Epithelial cell of proximal tubule (primary cell): ENCODE measurements at places on chromosomes 12 and 14.
A peak's percentile ranks its signal among the peaks of the same experiment; 100 is the strongest.

DNA sequence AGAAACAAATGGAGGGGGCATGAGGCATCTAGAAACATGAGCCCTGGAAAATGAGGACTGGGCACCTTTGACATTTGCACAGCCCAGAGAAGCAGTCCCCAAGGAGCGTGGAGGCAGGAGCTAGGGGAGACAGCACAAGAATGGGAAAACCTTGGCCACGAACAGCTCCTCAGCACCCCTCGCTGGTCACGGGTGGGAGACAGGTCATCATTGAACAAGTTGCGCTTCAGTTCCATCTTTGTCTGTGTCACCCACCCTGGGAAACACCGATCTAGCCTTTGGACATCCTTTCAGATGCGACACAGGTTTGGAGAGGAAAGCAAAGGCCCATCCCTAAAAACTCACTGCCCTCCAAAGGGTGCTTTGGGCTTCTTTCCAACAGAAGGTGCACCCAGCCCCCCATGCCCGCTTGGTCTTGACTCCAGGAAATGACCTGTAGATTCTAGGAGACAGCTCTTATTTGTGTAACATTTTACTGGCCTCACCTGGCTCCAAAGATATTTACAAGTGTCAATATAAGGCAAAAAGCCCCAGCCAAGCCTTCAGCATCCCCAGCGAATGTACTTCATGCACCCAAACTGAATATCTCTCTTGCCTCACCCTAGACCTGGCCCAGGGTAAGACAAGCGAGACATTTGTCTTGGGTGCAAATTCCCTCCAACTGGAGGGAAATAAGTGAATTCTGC is 28.8 kb upstream of the CLMN start:
- no peak for DNase-seq

DNA sequence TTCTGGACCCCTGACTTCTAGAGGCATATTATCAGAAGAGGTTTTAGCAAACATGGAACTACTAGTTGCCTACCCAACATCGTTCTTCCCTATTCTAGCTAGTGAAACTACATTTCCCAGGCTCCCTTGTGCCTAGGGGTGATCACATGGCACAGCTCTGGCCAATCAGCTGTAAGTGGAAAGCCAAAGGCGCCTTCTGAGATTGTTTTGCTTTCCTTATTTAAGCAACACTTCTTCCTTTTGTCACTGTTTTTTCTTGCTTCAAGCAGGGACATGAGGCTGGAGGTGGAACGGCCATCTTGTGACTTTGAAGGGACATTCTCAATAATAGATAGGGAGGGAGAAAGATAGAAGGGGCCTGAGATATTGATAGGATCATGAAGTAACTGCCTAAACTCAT is 136.7 kb downstream of the ZNF664 start:
- no peak for DNase-seq

DNA sequence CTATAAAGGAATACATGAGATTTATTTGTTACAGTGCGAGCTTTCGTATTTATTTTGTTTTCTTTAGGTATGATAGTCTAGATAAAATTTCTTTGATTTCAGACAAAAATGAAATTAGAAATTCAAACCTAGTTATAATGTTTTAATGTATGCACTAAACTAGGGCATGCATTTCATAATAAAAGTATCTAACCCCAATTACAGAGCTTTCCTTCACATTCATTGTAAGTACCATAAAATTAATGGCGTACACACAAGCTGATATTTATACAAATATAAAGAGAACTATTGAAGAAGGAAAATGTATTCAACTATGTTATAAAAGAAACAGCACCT is 120.2 kb downstream of the GXYLT1 start:
- no peak for DNase-seq

GRCh38 chr14:51511265-51511664 is 140.4 kb upstream of the FRMD6 start:
- DNase-seq: no peak

- DNase-seq: no peak
Observed at GRCh38 chr12:56590237-56590830, 39.8 kb downstream of the BAZ2A start.

DNA sequence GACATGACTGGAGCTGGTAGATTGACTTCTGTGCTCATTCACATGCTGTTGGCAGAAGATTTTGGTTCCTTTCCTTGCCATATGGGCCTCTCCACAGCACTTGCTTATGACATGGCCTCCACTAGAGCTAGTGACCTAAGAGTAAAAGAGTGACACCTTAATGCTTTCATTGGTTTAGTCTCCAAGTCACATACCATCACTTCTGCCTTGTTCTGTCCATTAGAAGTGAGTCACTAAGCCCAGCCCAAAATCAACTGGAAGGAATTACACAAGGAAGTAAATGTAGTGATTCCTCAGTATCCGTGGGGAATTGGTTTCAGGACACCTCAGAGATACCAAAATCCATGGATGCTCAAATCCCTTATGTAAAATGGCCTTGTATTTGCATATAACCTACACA is 81.3 kb downstream of the PPHLN1 start:
- no peak for DNase-seq

DNA sequence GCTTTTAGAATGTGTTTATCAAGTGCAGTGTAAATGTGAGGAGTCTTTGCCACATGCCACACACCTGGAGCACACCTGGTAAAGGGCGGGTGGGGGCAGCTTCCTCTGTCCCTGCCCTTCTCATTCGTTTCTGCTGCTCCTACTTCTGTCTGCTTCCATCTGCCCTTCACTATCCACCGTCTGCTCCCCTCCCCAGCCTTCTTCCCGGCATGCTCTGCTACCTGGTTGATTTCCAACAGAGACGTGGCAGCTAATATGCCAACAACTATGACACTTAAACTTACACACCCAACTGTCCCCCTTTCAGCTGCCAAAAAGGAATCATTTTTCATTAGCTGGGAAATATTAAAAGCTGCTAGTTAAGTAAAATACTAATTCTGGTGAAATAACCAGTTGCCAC is 9.1 kb upstream of the CARMIL3 start:
- no peak for DNase-seq

- no peak for DNase-seq
Observed at GRCh38 chr14:23694085-23694948, 58.2 kb downstream of the DHRS2 start.

DNA sequence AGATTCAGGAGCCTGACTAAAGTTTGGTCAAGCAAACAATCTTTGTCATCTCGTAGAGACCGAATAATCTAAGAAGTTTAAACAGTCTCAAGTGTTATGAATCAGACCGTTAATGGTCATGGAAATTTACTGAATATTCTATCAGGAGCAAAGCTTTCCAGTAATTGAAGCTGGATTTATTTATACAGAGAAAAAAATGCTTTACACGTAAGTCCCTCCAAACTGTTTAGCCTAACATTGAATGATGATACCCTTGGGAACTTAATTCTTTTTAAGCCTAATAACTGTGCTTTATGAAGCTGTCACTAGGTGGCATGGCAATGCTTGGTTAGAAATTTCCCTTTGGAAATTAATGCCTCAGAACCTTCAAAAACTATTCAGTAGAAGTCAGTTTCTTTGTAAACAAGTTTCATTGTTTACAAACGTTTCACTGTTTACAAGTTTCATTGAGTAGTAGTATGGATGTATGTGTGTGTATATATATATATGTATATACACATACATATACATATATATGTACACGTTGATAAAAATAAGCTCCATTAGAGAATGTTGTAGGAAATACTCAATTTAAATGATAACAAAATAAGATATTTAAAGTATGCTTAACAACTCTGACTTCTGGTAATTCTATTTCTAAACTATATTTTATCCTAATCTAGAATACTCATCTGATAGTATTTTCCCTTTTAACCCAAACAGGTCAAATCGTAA is 32.1 kb downstream of the DEPDC4 start:
- no peak for DNase-seq

GRCh38 chr14:74265301-74265965 is 26.2 kb downstream of the VSX2 start:
- no peak for DNase-seq

GRCh38 chr14:22887990-22888378 is 5.0 kb downstream of the REM2 start:
- no peak for DNase-seq

- DNase-seq: no peak
Observed at GRCh38 chr12:38711054-38711453, 194.3 kb downstream of the CPNE8 start.

DNA sequence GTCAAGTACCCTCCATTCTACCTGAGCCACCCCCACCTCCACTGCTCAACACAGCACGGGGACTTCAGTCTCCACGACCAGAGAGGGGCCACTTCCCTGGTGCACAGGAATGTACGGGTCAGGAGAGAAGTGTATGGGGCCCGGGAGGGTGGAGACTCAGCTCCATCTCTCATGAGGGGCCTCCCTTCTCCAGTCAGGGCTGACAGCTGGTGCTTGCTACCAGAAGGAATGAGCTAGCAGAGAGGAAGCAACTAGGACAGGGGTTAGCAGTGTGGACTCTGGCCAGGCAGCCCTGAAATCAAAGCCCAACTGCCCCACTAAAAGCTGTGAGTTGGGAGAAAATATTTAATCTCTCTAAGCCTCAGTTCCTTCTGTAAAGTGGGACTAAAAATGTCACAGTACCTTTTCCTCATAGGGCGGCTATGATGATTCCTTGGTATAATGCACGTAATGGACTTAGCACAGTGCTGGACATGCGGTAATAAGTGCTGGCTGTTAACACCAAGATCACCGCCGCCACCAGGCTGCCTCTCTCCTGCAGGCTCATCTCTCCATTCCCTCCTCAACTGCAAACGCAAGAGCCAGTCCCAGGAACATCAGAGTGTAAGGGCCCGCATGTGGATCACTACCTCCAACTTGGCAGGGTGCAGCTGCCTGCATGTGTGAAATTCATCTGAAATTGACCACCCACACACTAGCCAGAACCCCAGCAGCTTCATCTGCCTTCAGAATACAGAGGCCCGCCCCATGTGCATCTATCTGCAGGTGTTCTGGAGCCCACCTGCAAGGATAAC is 14.6 kb downstream of the ACTN1 start:
- DNase-seq: no peak

DNA sequence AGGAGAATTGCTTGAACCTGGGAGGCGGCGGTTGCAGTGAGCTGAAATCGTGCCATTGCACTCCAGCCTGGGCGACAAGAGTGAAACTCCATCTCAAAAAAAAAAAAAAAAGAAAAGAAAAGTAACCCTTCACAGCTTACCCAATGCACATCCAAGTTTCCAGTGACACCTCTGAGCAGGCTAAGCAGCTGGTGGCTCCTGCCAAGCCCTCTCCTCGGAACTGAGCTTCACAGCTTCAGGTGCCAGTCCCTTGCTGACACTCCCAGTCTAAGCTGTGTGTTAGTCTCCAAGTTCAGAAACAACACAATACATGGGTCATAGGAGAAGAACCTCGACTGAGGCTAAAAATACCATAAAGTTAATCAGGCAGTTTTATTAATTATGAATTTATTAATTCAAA is 7.9 kb downstream of the CD9 start:
- DNase-seq: no peak

- no peak for DNase-seq
Observed at GRCh38 chr12:6570264-6570887, 2.3 kb upstream of the NOP2 start.

- no peak for DNase-seq
Observed at GRCh38 chr14:65334765-65335410, 77.6 kb upstream of the FUT8 start.

DNA sequence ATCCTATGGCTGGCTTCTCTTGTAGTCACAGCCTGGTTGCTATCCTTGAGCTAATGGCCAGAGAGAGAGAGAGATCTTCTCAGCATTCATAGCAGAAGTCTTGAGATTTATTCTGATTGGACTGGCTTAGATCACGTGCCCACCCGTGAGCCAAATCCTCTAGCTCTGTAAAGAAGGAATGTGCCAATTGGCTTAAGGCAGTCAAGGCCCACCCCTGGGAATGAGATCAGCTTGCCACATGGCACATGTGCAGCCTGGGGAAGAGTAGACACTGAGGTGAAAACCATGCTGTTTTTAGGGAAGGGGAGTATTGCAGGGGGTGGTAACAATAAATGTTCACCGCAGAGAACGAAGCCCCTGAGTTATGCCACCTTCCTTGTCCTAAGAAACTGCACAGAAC is 36.3 kb downstream of the PLEKHG7 start:
- no peak for DNase-seq

DNA sequence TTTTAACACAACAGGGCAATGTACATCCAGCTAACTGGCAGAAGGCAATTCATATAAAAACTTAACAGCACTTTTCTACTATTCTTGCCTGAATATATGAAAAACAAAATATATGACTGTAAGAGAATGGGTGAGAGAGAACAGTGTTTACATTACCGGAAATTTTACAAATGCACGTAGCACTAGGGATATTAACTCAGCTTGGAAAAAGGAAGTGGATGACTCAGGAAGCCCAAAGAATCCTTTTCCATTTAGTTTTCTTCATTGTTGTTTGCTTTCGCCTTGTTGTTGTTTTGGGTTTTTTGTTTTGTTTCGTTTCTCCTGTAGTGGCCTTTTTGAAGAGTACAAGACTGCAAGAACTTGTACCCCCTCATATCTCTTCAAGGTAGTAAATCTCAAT is 295.5 kb downstream of the EGLN3 start:
- DNase-seq: no peak

DNA sequence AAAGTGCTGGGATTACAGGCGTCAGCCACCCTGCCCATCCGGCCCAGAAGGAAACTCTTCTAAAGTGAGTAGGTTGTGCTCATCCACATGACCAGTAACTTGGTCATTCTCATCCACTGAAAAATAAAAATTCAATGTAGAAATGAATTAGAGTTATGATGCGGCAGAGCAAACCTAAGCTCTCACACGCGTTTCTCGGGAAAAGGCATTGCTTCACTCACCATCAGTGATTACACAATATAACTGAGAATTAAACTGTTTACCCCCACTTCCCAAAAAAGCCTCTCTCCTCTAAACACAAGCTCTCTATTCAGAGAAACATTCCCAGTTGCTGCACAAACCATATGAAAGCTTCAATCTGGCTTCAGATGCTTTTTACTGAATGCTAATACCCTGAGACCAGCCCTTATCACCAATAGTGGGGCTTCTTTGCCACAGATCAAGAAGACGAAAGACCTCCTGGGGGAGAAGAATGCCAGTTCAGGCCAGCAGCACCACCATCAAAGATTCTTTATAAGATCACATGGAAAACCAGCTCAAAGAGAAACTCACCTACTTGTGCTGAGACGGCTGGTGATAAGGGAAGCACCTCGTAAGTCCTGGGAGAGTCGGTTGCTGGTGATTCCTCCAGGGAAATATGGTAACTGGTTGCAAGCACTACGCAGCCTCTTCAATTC is 121.5 kb upstream of the SFSWAP start:
- DNase-seq: no peak

DNA sequence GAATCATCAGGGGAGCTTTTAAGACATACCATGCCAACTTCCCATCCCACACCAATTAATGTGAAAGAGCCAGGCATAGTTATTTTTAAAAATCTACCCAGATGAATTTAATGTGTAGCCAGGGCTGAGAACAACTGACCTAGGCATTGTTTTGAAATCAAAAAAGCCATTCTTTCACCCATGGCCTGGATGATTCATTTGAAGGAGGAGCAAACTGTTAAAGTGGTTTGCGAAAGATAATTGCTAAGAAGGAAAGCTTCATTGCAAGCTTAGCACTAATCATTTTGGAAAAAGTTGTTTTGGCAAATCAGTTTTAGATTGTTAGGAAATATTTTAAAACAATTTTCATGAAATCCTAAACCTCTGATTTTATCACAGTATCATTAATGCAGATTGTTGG is 2.1 kb upstream of the GTSF1 start:
- peak; percentile 38 for DNase-seq
